ENCODE measurements at places on chromosomes 7 and 10.

- no peak for DNase-seq
Measured at GRCh38 chr7:144004703-144005102, 4.6 kb downstream of the OR6B1 start.

- DNase-seq = peak; percentile 70
Measured at GRCh38 chr7:38699471-38699870, 68.3 kb upstream of the AMPH start.

- DNase-seq = no peak
Measured at GRCh38 chr10:133457100-133457841, 3.5 kb downstream of the SCART1 start.

GRCh38 chr7:16315280-16315679 lies 106.1 kb downstream of the CRPPA start:
- DNase-seq = no peak

DNA sequence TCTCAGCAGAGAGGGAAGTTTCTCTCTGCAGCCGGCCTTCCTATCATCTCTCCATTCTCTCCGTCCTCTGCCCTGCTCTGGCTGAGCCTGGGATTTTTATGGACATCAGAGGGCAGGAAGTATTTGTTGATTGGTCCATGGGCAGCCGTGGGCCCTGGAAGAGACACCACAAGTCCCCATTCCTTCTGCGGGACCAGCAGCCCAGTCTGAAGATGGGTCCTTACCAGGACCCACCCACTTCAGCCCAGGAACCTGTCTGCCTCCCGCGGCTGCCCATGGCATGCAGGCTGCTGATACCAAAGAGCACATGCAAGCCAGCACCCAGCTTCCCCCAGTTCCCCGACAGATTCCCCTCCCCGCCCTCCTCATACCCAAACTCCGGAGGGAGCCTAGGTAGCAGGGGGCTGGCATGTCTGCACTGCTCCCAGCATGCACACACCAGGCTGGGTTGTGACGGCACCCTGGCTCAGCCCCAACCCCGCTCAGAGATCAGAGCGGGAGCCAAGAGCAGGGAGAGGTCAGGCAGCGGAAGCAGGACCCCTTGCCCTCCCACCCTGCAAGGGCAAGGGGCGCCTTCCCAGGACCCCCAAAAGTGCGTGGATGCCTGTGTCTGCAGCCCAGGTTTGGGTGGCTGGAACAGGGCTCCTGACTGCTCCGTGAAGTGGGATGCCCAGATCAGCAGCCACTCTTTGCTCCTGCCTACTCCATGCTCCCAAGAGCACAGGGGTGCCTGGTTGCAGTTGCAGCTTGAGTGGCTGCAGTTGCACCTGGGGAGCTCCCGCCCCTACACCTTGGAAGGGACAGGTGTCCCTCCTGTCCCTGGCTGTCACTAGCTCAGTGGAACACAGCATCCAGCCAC lies 538.6 kb upstream of the POT1 start:
- DNase-seq = no peak

- no peak for DNase-seq
Measured at GRCh38 chr7:157402911-157403534, 66.2 kb downstream of the DNAJB6 start.

DNA sequence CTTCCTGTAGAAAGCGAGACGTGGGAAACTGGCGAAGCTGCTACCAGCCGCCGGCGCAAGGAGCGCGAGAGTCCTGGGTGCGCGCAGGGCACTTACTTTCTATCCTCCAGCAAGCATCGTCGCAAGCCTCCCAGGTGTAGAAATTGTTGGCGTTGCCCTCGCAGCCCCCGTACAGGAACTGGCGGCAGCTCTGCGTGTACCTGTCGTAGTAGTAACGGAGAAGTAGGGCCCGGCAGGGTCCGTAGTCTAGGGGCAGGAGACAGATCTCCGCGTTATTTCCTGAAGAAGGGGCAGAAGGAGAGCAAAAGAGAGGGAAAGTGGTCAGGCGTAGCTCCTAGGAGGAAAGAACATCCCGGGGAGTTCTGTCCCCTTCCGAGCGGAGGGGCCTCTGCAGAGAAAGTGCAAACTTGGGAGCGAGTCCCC lies 501 bp downstream of the TFPI2 start:
- peak; percentile 60 for DNase-seq

GRCh38 chr7:121000081-121000983 lies 11.8 kb downstream of the CPED1 start:
- no peak for DNase-seq

GRCh38 chr7:121026159-121026558 lies 37.6 kb downstream of the CPED1 start:
- no peak for DNase-seq

DNA sequence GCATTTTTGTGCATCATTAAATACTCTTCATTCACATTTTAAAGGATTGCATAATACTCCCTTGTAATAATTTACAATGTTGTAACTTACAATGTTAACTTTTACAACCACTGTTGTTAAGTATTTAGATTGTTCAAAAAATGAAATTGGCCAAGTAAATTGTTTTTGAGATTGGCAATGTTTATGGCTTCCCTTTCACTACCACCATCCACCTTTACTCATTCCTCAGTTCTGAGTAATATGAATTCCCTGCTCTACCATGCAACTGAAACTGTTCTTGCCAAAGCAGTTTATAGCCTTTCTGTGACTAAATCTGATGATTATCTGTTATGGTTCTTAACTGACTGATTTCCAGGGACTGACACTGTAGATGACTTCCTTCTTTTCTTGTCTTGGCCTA lies 80.5 kb upstream of the TMEM106B start:
- no peak for DNase-seq

GRCh38 chr7:109125001-109125400 lies 555.3 kb downstream of the DNAJB9 start:
- no peak for DNase-seq

GRCh38 chr7:80637454-80637853 lies 988 bp upstream of the CD36 start:
- DNase-seq = no peak

GRCh38 chr10:132677473-132678227 lies 108.3 kb downstream of the NKX6-2 start:
- DNase-seq = no peak

GRCh38 chr7:97373736-97374135 lies 256.2 kb downstream of the SDHAF3 start:
- DNase-seq = no peak

DNA sequence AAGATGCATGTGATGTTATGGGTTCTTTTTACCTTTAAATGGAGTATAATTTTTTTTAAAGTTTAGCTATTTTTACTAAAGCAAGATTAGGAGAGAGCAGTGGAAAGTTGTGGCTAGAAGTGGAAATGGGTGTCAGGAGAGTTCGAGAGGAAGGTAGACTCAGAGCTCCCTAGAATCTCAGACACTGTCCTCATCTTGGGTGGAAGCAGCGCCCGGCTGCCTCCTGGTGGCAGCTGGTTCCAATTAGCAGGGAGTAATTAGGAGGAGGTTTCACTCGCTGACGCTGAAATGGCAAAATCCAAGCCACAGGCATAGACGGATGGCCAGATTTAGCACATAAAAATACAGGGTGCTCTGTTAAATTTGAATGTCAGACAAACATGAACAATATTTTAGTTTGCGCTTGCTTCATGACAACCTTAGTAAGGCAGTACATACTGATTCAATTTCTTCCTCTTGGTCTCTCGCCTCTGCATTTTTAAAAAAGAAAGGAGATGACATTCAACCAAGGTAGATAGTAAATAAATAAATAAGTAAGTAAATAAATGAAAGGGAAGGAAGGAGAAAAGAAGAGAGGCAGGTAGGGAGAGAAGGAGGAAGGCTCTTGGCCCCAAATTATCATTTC lies 58.5 kb downstream of the LGI1 start:
- DNase-seq = peak; percentile 78

- DNase-seq = no peak
Measured at GRCh38 chr7:2932402-2933251, 88.5 kb upstream of the GNA12 start.

GRCh38 chr10:90959826-90960225 lies 38.9 kb upstream of the ANKRD1 start:
- DNase-seq = no peak

GRCh38 chr7:139016931-139017511 lies 18.8 kb downstream of the ZC3HAV1L start:
- DNase-seq = peak; percentile 71

DNA sequence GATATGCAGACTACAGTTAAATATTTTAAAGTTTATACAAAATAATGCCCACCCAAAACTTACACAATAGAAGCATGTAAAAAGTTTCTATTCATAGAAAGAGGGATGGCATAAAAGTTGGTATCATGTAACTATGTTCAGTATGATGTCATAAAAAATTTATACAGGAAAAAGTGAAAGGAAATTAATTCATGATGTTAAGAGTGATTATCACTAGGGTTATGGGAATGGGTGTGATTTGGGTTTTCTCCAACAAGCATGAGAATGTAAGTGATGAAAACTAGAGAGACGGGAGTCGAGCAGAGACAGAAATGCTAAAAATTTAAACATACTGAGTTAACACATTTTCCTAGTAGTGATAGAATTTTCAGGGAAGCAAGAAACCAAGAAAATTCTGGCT lies 52.7 kb downstream of the GDI2 start:
- DNase-seq = no peak

GRCh38 chr7:1388703-1389335 lies 70.5 kb downstream of the MICALL2 start:
- DNase-seq = no peak

GRCh38 chr10:93073539-93074146 lies at the start of gene CYP26A1:
Gene CYP26A1, plus strand, starts transcription at chr10:93073893. Its CDS starts 42 bp downstream, at chr10:93073935.
- no peak for DNase-seq

DNA sequence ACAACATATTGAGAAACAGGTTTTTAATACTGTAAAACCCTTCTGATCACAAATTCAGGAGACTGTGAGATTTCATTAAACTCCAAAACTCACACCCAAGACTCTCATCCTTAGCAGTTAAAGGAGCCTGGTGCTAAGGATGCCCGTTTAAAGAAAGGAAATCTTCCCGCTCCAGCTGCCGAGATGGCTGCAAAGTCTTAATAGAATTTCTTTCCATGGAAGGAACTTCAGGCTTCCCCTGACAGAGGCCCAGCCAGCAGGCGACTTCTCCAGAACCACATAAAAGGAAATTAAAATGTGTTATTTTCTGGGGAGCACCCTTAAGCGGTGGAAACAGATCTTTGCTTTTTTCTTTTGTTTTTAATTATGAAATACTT lies 104.7 kb upstream of the CHST15 start:
- no peak for DNase-seq

DNA sequence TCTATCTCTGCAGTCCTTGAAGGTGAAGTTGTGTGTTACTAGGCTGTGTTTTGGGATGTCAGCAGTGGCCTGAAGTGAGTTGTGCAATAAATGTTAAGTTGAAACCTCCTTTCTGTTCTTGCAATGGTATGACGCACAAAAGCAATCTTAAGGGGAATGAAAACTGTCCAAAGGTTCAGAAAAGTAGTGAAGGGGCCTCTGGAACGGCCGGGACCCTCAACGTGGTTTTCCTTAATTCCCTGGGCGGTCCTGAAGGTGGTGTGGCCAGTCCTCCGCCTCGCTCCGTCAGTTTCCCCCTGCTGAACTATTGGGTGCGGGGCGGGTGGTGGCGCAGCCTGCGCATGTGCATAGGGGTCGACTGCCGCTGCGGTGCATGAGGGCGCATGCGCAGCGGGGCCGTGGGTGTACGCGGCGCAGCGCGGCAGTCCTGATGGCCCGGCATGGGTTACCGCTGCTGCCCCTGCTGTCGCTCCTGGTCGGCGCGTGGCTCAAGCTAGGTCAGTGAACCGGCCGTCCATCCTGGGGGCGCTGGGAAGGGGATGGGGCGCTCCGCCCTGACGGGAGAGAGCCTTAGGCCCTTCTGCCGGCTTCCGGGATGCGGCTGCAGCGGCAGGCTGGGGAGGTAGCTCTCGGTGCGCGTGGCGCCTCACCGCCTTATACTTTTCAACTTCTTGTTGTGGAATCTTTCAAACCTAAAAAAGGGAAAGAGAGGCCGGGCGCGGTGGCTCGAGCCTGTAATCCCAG lies at the start of gene SUMF2:
Gene SUMF2, plus strand, starts transcription at position 405 of the 744 bp plus-strand sequence. Its CDS starts 26 bp downstream, at position 431.
- peak; percentile 92 for DNase-seq

- DNase-seq = no peak
Measured at GRCh38 chr7:5363729-5364128, 59.9 kb downstream of the TNRC18 start.

DNA sequence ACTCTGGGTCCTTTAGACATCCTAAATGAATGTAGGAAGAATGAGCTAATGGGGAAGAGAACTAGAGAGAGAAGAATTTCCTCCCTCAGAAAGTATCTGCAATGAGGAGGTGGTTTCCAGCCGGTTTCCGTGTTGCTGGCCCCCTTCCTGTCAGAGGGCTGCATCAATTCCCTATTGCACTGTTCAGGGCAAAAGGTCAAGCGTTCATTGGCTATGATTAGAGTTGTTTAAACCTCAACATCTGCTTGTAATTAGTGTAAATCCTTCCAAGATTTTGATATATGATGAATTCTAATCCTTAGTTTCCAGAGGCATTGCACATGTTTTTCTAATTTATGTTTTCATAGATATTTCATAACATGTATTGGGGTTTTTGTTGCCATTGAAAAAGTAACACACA lies 107.3 kb upstream of the SGCE start:
- DNase-seq = peak; percentile 25

All from cardiac muscle cell (in vitro differentiated cells and primary cell).